Foreskin melanocyte (primary cell): ENCODE measurements at places on chromosomes 2 and 18.

GRCh38 chr18:505483-506122 is 5.1 kb upstream of the COLEC12 start:
- no peak for DNase-seq

- DNase-seq, result no peak
Measured at GRCh38 chr2:120369250-120369649, 23.3 kb downstream of the INHBB start.

DNA sequence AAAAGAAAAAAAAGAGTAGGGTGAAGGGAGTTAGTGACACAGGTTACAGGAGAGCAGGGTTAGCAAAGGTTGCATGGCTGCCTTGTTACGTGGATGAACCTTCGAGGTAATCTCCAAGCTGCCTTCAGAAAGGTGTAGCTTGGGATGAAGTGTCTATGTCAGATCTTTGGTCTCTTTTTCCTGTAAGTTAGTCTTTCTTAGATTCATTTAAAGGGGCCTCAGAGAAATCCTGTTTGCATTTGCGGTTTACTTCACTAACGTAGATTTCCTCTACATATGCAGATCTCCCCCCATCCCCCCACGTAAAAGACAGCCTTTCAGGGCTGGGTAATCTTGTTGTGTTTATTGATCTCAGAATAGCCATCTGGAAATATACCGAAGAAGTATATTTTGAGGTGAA is 83.7 kb downstream of the MTA3 start:
- no peak for DNase-seq

DNA sequence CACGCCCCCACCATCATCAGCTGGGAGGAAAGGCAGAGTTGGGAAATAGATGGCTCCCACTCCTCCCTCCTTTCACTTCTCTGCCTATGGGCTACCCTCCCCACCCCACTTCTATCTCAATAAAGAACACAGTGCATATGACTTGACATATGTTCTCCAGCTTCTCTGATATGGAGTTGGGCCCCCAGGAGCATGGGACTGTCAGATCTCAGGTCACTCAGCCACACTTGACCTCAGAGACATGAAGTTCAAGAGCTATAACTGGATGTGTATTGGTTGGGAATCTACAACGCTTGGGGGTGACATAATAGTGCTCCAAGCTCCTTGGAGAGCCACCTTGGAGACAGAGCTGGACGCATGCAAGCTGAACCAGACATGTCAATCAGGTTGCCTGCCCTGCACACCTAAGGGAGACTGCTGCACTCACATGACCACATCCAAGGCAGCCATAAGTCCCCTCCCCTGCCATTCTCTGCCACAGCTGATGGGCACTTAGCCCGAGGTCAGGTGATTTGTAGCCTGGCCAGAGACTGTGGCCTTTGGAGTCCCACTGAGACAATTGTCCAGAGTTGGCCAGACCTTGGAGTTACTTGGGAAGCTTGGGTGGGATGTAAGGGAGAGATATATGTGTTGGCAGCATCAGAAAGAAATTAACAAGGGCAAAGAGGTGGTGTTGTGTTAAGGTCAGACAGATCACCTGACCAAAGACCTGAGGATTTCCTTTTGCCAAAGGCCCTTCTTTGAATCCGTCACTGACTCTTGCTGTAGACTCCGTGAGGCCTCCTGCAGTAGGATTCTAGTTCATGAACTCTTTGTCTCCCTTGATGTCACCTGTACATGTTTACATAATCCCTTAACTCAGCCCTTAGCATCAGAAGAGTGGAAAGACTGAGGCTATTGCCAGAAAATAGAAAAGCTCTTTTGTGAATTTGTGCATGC is 3.7 kb downstream of the INHA start:
- DNase-seq, result no peak

GRCh38 chr18:35180455-35180854 is 60.4 kb upstream of the ZNF397 start:
- DNase-seq, result no peak

GRCh38 chr2:179237209-179237946 is 27.3 kb downstream of the SESTD1 start:
- no peak for DNase-seq

- no peak for DNase-seq
Measured at GRCh38 chr2:20027705-20028434, 15.4 kb upstream of the MATN3 start.

DNA sequence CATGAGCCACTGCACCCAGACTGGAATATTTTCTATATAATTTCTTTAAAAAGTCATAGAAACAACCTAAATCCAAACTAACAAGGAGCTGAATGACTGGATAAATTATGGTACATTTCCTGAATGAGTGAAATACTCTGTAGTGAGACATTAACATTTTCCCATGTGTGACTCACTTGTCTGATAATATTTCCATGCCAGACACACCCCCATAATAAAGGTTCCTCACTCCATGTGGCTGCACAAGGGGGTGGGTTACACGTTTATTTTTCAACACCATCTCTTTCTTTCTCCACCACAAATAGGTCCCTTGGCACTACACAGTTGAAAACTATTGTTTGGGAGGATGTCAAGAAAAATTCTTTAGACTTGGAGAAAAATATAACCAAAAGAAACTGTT is 266.3 kb upstream of the LYPD1 start:
- no peak for DNase-seq

DNA sequence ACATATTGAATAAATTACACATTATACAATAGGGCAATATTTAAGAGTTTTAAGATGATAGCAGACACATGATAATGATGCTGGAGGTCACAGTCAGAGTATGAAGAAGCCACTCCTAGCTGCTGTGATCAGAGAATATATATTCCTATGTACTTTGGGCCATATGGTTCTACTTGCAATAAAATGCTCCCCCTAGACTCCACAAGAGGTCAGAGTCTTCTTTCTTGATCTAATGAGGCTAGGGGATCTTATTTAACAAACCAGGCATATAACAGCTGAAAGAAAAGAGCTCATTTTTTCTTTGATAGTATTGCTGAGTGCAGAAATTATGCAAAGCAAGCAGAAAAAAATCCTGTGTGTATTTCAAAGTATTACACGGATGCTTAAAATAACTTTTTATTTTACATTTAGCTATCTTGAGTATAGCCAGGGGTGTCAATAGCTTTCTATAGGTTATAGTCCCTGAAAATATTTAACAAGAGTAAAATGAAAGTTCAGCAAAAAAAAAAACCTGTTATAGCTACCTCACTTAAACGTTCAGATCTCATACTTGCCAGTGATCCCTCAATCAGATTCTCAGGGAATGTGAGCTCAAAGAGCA is 748.7 kb upstream of the CHAC2 start:
- DNase-seq, result no peak

DNA sequence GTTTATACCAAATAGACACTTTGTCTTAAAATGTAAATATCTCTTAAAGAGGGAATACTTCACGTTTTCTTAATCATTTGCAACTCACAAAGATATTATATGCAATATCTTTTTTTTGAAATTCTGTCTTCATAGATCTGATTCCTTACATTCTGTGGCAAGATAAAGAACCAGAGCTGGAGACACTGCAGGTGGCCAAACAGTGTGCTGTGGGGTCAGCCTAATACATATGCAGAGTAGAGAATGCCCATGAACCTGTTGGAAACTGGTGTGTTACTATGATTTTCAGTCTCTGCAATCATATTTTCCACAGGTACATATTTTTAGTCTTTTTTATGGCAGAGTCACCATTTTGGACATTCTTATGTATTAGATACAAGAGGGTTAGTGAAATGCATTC is 229.6 kb upstream of the CHST9 start:
- DNase-seq, result no peak
